ENCODE measurements at places on chromosomes 12 and 14.

DNA sequence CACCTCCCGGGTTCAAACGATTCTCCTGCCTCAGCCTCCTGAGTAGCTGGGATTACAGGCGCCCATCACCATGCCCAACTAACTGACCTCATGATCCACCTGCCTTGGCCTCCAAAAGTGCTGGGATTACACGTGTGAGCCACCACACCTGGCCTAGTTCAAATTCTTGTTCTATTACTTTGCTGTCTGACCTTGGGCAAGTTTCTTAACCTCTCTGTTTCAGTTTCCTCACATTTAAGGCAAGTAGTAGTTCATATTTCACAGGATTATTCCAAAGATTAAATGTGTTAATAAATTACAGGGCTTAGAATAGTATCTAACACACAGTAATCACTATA, 10.9 kb downstream of the RXYLT1 start:
- no peak for DNase-seq

- DNase-seq = no peak
Observed at GRCh38 chr14:100770605-100771120, 44.0 kb downstream of the DLK1 start.

GRCh38 chr12:90712671-90713070, 242.3 kb downstream of the CCER1 start:
- no peak for DNase-seq

DNA sequence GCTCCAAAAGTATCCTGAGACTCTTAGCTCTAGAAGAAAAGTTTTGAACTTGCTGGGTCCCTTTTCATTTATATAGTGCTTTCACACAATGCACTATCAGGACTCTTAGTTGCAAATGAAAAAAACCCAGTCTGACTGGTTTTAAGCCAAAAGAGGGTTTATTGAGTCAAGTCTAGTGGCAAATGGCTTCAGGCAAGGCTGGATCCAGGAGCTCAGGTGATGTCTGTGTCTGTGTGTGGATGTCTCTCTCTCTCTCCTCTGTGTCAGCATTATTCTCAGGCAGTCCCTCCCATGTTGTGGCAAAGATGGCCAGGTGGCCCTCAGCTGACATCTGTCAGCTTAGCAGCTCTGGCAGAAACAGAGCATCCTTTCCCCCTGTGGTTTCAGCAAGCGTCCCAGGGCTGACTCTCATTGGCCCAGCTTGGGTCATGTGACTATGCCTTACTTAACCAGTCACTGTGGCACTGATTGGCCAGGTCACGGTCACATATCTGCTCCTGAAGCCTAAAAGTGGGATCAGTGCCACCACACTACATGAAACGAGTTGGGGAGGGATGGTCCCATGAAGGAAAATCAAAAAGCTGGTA, 6.2 kb downstream of the TMEM120B start:
- DNase-seq = peak; percentile 77

DNA sequence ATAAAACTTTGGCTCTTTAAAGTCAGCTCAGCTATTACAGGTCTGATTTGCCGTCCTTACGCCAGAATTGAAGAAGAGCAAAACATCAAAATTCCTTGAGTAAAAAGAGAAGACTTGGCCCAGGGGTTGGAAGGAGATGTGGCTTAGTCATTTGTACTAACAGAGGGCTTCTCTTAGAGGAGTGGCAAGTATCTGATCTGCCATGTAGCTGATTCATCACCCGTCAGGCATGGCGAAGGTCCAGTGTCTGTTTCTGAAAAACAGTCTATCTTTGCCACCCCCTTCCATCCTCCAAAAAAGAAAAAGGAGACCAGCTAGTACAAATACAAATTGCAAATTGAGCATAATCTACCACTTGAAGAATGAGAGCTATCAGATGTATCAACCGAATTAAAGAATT, 91.9 kb downstream of the RAD52 start:
- no peak for DNase-seq

Data from D341Med (cell line).